ENCODE measurements at places on chromosomes 7 and 10.

GRCh38 chr7:127245607-127246006 lies 7.1 kb downstream of the GRM8 start:
- no peak for DNase-seq

DNA sequence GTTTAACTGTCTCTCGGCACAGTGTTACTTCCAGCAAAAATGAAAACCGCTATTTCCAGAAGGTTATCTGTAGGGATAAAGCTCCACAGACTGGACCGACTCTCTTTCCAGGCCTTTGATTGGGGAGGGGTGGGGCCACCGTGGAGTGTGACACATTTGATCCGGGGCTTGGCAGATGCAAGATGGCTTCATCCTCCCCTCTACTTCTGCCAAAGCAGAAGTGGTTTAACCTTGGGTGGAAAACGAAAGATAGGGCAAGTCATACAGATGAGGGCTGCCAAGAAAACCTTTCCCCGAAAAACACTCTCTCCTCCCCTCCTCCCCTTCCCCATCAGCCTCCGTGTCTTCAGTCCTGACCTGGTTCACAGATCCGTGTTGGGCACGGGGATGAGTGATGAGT lies 139.7 kb upstream of the SH2B2 start:
- no peak for DNase-seq

- no peak for DNase-seq
Measured at GRCh38 chr7:55557666-55558188, 14.6 kb downstream of the VOPP1 start.

- no peak for DNase-seq
Measured at GRCh38 chr10:132967540-132967939, 25.2 kb upstream of the CFAP46 start.

GRCh38 chr7:139820089-139820488 lies 9.0 kb upstream of the TBXAS1 start:
- no peak for DNase-seq

GRCh38 chr7:132225216-132226030 lies 350.8 kb downstream of the PLXNA4 start:
- DNase-seq: no peak

DNA sequence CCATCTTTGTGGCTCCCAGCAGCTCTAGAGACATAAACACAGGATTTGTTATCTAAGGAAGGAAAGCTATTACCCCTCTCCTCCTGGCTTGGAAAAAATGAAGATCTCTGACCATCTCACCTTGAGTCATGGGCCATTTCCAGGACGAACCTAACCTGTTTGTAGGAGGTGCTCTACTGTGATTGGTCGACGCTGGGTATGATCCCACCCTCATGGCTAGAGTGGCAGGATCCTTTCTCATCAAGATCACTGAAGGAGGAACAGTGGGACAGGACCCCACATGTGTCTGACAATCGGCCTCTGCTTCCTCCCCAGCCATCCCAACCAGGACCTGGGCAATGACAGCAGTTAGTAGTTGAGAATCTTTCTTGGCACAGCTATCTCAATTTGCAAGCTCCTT lies 144.1 kb downstream of the EMX2 start:
- DNase-seq: no peak

DNA sequence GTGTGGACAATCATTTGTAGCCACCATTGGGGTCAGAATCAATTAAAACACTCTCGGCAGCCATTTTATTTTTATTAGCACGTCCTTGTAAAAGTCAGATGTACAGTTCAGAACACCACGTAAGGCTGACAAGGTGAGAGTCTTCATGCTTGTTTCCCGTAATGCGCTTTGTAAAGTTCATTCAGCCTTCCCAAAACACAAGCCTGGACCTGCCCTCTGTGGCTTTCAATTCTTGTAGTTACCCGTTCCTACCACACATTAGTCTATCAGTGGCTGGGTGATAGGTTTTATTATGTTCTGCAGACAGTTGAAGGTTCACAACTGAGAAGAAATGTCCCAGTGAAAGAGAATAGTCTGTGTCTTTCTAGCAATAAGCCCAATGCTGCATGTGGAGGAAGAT lies 35.4 kb downstream of the GAD2 start:
- DNase-seq: no peak

DNA sequence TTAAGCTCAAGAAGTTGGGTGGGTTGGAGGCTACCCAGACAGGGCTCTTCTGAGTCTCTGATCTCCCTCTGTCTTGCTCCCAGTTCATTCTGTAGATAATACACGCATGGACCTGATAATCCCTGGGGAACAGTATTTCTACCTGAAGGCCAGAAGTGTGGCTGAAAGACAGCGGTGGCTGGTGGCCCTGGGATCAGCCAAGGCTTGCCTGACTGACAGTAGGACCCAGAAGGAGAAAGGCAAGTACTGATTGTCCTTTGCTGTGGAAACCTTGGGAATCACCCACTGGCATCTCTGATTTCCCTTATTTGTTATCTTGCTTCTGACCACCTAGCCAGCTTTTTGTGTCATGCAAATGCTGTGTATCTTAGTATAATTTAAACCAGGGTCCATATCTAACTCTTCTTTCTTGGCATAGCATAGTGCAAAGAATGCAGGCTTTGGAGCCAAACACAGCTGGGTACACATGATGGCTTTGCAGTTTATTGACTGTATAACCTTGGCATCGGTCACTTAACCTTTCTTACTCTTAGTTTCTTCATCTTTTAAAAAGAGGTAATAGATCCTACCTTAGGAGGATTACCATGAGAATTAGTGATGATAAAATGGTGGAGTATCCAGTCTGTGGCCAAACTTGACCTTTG lies 18.0 kb downstream of the PLEKHA8 start:
- DNase-seq: no peak

GRCh38 chr10:91797874-91798648 lies at the start of gene TNKS2:
Gene TNKS2 (plus strand): TSS chr10:91798426. CDS start chr10:91798691, 265 bp downstream.
- DNase-seq: peak; percentile 81

Data from stimulated activated CD4-positive, alpha-beta T cell treated with anti-CD3 and anti-CD28 coated beads, Interleukin-1b, Interleukin-23, amount 100 ng/mL, for 1 hour (primary cell).